ENCODE measurements at places on chromosomes 2 and 18.
A peak's percentile ranks its signal among the peaks of the same experiment; 100 is the strongest.

- no peak for DNase-seq
Measured at GRCh38 chr2:166106431-166107015, 21.3 kb downstream of the SCN1A start.

DNA sequence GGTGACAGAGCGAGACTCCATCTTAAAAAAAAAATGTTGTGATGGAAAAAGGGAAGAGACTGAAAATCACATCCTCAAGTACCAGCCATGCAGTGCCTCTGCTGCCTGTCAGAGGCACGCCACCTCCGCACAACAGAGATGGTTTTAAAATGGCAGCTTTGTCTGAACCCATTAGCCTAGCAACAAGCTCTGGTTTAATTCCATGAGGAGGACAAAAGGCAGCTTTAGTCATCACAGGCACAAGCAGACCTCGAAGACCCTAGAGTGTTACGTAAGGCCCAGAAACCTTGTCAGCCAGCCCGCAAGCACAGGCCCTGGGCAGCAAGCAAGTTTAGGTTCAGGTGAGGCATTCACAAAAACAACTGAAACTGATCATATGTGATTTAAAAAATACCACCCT lies 10.4 kb downstream of the LCT start:
- no peak for DNase-seq

GRCh38 chr18:76957384-76958355 lies 135.3 kb downstream of the ZNF236 start:
- DNase-seq = no peak

DNA sequence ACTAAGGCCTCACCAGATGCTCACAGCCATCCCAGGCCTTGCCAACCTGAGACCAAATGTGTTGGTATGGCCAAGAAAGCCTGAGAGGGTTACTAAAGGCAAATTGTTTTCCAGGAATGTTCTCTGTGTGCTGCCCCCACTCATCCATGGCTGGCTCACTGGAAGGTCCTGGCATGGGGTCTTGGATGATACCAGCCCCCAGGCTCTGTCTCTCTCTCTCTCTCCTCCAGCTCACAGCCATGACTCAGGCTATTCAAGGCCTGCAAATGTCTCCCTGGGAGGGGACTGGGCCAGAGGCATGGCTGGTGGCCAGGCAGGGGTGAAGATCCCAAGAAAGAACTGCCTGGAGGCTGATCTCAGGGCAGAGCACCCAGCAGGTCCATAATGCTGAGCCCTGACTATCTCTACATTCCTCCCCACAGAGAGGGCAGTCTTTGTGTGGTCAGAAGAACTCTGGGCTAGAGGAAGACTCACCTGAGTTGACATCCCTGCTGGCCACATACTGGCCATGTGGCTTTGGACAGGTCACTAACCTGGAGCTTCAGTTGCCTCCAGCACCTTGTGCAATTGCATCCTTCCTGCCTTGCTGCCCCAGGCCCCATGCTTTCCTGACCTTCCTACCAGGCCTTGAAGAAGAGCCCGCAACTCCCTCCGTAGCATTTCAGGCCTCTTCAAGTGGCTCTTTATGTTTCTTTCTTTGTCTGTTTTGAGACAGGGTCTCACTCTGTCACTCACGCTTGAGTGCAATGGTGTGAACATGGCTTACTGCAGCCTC lies 150.4 kb downstream of the ZFP36L2 start:
- DNase-seq = no peak

DNA sequence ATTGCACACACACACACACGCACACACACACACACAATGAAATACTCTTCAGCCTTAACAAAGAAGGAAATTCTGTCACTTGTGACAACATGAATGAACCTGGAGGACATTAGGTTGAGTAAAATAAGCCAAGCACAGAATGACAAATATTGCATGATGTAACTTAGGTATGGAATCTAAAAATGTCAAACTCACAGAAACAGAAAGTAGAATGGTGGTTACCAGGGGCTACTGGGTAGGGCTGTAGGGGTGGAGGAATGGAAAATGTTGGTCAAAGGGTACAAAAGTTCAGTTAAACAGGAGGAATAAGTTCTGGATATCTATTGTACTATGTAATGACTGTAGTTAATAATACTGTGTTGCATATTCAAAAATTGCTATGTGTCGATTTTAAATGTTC lies 29.5 kb downstream of the SCN2A start:
- no peak for DNase-seq

DNA sequence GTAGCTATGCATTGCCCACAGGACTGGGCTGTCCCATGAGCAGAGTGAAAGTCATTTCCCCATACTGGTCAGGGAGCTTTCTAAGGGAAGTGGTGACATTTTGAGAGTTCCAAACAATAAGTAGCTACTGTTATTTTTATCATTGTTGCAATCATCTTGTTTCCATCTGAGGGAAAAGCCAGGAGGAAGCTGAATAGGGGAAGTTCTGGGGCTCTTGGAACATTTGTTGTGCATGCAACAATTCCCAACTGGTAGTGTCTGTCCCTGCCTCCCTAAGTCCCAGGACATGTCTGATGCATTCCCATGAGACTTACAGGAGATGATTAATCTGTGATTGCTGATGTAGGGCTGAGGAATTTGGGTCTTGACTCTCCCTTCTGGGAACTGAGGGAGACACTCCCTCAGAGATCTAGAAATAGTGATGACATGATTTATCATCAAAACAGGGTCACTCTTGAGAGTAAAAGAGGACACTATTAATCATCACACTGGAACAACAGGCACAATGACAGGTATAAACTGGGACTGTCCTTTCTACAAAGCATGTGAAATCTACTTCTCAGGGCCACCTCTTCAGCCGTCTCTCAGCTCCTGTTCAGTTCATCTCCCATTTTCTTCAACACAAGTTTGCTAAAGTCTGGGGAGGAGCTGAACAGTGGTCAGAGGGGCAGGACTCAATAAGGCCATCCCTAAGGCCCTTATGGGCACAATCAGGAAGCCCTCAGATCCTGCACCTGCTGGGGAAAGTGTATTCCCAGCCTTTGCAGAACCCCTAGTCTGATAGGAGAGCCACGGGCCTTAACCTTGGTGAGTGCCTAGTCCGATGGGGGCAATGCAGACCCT lies 28.0 kb upstream of the MARCO start:
- no peak for DNase-seq

DNA sequence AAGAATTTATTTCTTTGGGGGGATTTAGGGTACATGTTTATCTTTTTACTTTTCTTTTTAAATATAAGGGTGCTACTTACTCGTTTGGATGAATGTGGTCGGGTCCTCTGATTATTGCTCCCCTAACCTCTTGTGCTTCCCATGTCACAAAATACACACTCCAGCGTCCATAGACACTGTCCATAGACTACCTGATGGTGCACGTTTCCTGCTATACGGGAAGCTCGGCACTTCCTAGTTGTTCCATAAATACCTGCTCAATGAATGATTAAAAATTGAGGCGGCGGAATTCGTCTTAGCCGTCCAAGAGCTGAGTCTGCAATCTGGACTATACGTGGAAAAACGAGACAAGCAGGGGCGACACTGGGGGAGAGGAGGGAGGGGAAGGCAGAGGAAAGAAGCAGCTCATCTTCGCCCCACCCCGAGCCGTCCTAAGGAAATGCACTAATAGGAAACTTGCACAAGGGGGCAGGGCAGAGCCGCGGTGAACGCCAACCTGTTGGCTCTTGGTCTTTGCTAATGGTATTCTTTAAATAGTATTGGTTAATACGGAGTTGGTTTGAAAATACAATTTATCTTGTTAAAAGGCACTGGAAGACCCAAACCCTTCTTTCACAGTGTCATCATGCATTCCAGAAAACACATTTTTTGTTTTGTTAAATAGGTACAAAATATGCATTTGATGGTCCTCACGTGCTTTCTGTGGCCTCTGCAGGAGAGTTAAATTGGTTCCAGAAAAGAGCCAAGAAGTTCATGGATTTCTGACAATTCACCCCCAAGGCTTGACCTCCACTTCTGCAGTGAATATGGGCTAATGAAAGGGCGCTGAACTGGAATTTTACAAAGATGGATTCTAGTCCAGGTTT lies 73.0 kb upstream of the KCTD1 start:
- DNase-seq = no peak

- DNase-seq = no peak
Measured at GRCh38 chr2:235831755-235832154, 336.4 kb downstream of the GBX2 start.

DNA sequence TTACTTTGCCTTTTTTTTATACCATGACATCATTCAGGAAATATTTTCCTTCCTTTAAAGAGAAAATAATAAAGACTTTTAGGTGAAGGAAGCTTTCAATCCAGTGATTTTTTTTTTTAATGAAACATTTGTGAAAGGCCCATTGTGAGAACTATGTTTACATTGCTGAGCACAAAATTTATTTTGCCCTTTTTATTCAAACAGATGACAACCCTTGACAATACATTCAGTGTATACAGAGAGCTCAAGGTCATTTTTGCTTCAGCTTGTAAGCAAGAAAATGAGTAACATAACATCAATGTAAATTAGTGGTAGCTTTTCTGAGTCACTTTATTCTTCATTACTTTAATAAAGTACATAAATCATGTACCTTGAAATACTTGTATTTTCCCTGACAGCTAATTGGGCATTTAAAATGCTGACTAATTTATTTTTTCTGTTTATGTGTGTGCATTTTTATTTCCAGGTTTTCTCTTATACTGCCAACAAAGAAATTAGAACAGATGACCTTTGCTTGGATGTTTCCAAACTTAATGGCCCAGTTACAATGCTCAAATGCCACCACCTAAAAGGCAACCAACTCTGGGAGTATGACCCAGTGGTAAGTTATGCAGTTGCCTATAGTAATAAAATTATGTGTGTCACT lies 121.6 kb downstream of the GALNT1 start:
- DNase-seq = no peak

DNA sequence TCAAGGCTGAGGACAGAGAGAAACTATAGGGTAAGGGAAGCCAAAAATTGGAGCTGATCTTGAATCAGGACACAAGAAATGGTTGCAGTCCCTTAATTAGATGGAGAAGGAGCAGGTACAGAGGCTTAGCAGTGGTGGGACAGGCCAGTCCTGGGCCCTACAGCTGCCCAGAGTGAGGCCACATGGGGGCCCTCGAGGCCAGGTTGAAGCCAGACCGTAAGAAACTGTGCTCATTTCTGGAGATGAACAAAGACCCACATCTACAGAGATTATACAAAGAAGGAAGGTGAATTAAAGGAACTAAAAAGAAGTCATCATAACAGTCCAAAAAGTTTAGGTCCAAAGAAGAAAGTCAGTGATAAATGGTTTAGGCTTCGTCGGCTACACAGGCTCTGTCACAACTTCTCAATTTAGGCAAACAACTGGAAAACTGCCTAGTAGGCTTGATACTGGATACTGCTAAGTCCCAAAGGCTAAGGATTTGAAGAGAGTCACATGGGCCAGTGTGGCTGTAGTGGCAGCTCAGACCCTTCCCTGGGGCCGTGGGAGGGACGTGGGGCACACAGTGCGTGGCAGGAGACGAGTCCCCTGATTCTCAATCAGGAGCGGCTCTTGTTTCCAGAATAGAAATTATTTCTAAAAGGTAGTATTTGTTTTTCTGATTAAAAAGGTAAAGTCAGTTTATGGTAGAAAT lies 50.4 kb upstream of the CNGA3 start:
- no peak for DNase-seq

GRCh38 chr2:55842046-55842445 lies 81.5 kb downstream of the EFEMP1 start:
- DNase-seq = no peak

- no peak for DNase-seq
Measured at GRCh38 chr18:24208270-24209035, 69.6 kb downstream of the CABYR start.

GRCh38 chr2:135563793-135564192 lies 32.5 kb downstream of the R3HDM1 start:
- DNase-seq = no peak

GRCh38 chr2:54067851-54068375 lies 47.5 kb upstream of the ACYP2 start:
- DNase-seq = no peak

DNA sequence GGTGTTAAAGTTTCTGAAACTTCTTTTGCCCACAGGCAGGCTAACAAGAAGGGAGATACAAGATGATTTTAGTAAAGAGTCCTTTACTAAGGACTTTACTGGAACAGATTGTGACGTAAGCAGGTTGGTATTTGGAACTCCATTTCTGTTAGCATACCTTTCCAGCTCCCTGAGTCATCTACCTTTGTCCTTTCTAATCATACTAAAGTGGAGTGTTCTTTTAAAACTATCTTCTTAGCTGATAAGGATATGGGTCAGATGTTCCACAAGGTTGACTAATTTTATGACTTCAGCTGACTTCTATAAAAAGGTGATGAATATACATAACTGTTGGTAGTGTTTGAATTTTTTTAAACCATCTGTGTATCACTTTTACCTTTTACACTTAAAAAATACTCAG lies 21.1 kb downstream of the UGP2 start:
- no peak for DNase-seq

GRCh38 chr18:11577271-11578112 lies 31.9 kb upstream of the SLC35G4 start:
- DNase-seq = no peak

DNA sequence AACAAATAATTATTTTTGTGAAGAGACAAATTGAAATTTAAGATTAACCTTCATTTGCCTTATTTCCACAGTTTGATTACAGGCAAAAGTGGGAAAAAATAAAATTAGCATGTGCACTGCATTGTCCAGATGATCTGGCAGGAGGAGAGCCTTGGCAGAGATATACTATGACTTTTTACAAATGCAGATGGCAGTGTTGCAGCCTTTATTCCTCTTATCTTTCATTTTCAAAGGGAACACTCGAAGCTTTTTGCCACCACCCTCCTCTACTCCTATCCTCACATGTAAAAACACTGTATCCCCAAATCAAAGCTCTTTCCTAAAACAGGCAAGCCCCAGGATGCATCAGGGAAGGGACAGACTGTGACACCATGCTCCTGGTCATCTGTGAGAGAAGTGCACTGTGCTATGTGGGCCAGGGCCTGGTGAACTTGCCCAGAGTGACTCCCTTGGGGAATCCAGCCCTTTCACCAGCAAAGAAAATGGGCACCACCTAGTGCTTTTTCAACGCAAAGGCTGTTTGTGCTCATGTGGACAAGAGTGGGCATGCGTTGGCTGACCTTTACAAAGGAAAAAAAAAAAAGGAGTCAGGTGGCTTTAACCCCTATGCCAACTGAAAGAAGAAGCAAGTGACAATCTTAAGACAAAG lies 74.7 kb upstream of the ETAA1 start:
- no peak for DNase-seq

DNA sequence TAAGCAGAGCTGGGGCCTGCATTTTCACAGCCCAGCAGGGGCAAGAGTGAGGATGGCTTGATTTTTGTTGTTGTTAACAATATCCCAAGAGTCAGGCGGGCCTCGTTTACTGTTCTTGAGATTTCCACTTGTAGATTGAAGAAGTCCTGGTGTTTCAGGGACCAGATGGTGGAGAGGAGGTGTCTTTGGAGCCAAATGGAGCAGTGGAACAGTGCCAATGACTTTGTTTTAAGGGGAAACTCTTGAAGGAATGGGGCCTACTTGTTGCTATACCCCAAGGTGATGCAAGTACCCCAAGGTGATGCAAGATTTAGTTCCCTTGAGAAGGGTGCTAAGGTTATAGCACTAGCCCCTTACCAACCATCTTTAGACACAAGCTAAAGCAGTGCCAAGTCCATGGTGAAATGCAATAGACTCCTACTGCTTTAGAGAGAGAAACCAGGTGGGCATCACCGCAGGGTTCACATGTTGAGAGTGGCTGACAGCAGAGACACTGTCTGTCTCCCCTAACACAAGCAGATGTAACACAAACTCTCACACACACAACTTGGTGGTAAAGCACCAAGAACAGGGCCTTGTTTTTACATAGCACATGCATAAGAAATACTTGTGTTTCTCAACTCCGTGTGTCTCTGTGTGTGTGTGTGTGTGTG lies 44.0 kb downstream of the HK2 start:
- peak; percentile 75 for DNase-seq

Measured in lower leg skin (tissue), 4 donors.